ENCODE measurements at places on chromosomes 16 and 17.

DNA sequence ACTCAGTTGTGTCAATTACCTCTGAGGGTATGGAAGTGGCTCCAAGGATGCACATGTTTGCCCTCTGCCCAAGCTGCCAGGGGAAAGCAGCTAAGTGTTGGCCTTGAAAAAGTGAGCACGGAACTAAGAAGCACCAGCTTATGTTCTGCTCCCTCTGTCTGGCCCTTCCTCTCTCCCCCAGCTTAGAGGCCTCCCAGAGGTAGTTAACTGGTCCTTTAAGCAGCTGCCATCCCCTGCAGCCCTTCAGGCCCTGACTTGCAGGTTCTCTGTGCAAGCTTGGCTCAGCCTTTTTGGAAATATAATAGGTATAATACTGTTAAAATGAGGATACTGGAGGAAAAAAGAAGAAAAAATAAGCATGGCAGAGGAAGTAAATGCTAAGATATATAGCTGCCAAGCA lies 7.0 kb upstream of the UBE2Z start:
- DNase-seq: no peak

GRCh38 chr16:3503523-3503922 lies 2.7 kb downstream of the CLUAP1 start:
- no peak for DNase-seq

DNA sequence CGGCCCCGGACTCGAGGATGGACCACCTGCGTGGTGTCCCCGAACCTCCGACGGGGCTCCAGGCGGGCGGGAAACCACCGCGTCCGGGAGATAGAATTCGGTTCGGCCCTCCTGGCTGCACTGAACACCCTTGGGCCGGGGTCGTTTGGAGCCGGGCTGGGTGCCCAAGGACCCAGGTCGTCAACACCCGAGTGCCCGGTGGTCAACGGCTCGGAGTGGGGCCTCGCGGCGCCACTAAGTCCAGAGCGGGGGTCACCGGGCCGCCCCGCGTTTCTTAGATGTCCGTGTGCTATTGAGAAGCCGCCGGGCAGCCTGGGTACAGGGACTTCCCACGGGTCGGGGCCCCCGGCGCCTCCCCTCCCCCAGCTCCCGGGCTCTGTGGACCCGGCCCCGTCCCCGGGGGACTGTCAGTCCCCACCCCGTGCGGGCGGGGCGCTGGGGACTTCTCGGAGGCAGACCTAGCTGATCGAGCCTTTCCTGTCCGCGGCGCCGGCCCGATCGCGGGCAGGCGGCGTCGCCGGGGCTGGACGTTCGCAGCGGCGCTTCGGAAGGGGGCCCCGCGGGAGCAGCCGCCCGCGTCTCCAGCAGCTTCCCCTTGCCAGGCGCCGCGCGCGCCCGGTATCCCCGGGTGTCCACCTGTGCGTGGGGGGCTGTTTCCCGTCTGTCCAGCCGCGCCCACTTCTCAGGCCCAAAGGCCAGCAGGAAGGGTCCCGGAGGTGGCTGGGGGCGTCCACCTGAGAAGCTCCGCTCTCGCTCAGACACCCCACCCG lies 655 bp upstream of the NPTX1 start:
- DNase-seq: no peak

GRCh38 chr16:88747588-88748301 lies 37.3 kb downstream of the PIEZO1 start:
- DNase-seq: no peak

- no peak for DNase-seq
Measured at GRCh38 chr16:23909792-23910418, 74.1 kb downstream of the PRKCB start.

DNA sequence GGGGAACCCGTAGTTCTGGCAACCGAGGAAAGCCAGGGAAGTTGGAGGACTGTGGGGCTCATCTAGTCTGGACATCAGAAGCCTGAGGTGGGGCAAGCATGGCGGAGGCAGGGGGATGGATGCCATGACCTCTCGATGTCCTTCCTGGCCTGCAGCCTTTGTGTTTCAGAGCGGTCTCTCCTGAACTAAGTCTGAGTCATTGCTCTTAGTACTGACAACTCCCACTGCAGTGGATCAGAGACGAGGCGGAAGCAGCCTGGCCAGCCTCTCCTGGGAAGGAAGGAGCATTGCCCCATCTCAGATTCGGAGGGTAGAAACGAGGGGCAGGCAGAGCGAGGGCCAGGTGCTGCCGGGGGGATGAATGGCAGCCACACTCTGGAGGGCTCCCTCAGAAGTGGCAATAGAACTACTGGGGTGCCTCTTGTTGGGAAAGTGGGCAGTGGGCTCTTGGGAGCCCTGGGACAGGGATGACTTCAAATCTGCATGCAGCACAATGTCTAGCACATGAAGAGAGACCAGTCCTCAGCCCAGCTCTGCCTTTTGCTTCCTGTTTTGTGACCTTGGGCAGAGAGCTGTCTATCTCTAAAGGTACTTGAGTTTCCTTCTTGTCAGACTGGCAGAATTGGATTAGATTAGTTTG lies 3.6 kb upstream of the STAC2 start:
- DNase-seq: no peak

DNA sequence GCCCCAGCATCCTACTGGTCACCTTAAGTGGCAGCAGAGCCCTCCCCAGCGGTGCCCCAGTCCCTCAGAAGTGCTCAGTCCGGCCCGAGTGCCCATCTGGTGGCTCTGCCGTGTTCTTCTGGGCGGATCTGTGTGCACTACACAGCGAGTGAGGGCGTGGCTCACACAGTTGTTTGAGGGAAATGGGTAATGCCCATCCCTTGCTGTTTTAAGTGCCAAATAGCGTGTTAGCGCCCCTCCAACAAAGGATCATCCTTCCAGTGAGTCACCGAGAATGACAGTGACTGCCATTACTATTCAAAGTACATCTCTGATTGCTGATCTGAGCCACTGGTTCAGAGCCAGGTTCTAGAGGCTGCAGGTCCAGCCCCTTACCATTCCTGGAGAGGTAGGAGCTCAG lies 152.0 kb downstream of the LGALS9B start:
- no peak for DNase-seq

DNA sequence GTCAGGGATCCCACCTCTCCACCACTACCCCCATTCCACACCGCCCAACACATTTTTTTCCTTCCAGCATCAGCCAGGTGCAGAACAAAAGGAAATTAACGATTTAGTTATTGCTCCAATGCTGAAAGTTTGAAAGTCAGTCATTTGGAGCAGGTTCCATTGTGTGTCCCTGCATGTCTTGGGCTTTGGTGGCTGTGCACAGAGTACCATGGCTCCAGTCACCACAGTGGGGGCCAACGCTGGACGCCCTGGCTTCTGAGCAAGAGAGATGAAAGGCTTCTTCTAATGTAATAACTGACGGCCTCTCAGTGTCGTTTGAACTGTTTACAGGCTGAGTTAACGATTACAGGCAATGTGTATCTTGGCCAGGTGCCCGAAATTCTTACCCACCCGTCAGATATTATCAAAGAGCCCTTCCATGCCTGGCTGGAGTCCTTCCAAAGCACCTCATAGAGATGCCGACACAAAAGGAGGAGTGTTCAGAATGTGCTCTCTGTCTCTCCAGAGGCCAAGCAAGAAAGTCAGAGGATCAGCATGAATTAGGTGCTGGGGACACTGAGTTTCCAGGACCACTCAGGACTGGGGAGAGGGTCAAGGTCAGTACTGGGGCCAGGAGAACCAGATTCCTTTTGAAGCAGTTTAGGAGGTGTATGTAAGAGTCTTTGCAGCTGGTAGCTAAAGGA lies 25.9 kb downstream of the RNF43 start:
- no peak for DNase-seq

DNA sequence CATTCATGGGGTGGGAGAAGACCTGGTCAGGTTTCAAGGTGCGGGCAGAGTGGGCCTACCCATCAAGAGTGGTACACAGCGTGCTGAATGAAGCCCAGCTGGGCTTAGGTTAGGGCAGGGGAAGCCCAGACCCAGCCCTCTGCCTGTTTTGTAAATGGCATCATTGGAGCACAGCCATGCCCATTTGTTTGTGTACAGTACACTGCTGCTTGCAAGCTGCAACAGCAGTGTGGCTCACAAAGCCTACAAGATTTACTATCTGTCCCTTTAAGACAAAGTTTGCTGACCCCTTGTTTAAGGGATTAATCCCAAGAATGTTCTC lies 230.1 kb upstream of the TNRC6C start:
- no peak for DNase-seq

DNA sequence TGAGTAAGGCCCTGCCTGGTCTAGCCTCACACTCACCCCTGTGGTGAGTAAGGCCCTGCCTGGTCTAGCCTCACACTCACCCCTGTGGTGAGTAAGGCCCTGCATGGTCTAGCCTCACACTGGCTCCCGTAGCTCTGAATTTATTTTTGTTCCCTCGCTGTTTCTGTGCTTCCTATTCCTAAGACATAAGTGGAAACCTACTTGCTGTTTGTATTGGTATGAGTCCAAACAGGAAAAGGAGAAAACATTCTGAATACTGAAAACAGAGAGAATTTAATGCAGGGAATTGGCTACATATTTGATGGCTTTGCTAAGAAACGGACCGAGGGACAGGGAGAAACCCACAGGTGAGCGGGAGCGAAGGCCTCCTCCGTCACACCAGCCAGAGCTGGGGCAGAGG lies 267.8 kb downstream of the FOXL1 start:
- DNase-seq: no peak

Data from activated CD4-positive, alpha-beta T cell treated with anti-CD3 and anti-CD28 coated beads for 24 hours (primary cell).